ENCODE measurements at places on chromosomes 1 and 21.

- no peak for DNase-seq
These were observed 46.2 kb upstream of the IVNS1ABP start for GRCh38 chr1:185363205-185363604.

GRCh38 chr1:204721373-204722055 lies 36.0 kb upstream of the LRRN2 start:
- DNase-seq: no peak

- DNase-seq: no peak
These were observed 14.0 kb upstream of the ALX3 start for GRCh38 chr1:110084227-110085078.

DNA sequence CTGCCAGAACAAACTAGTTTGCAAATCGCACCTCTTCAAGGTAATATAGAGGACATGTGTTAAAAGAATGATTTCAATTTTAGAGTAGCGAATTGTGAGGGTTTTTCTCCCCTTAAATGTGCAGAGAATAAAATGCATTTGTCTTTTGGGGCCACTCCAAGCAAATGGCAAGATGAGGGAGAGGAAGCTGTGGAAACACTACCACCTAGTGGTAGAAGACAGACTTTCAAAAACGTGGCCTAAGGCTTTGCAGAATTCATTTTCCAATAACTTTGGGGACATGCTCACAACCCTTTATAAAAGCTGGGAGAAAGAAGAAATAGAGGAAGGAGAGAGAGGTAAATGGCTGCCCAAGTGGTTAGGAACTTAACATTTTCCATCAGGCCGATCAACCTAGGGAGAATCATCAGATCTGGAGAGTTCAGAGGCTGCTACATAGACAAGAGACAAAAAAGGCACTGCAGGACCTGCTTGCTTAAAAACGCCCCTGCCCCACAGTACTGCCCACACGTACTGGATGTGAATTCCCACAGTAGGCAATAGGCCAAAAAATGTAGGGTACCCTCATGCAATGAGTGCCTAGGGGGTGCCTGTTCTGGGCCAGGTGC lies 15.7 kb upstream of the RCAN1 start:
- DNase-seq: no peak

GRCh38 chr21:41745971-41746743 lies 20.7 kb downstream of the RIPK4 start:
- DNase-seq: no peak

DNA sequence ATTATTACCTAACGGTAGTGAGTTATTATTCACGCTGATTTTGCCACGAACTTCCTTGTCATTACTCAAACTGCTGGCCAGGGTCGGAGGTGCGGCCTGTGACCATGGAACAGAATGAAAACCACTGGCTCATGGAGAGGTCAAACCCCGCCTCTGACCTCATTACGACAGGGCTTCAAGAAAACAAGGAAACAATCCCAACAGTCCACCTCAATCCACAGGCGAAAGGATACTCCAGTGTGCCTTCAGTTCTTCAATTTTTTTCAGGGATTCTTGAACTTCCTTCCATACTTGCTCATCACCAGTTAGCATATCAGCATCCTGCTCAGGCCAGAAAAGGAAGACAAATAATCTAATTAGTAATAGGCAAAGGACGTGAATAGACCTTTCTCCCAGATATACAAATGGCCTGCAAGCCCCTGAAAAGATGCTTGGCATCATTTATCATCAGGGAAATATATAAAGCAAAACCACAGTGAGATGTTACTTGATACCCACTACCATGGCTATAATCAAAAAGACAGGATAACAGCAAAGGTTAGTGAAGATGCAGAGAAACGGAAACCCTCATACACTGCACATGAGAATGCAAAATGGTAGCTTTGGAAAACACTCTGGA lies 643.4 kb downstream of the SMYD3 start:
- no peak for DNase-seq

GRCh38 chr1:178397678-178398077 lies 99.1 kb downstream of the CLEC20A start:
- no peak for DNase-seq

DNA sequence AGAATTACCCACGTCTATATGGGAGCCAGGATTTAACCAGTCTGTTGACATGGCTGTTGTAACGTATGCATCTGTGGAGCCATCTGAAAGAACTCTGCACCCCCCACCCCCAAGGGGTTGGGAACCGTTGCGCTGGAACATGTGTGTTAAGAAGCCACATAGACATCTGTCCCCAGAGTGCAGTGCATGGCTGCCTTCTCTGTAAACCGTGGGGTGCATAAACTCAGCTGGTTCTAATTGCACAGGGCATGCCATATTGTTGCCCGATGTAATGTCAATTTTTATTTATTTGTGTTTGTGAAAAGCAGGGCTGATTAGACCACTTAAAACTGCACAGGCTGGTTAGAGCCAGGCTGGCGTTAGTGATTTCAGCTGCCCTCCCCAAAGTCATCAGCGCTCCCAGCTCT lies 70.1 kb upstream of the ROR1 start:
- DNase-seq: no peak

- no peak for DNase-seq
These were observed 439.8 kb upstream of the RUNX1 start for GRCh38 chr21:35488946-35489345.

GRCh38 chr1:39720094-39720999 lies 18.3 kb upstream of the PPIE start:
- no peak for DNase-seq

- no peak for DNase-seq
These were observed 837 bp downstream of the FOXD3 start for GRCh38 chr1:63322944-63323864.
